AG09309 (cell line): ENCODE measurements at places on chromosomes 2 and 18.

DNA sequence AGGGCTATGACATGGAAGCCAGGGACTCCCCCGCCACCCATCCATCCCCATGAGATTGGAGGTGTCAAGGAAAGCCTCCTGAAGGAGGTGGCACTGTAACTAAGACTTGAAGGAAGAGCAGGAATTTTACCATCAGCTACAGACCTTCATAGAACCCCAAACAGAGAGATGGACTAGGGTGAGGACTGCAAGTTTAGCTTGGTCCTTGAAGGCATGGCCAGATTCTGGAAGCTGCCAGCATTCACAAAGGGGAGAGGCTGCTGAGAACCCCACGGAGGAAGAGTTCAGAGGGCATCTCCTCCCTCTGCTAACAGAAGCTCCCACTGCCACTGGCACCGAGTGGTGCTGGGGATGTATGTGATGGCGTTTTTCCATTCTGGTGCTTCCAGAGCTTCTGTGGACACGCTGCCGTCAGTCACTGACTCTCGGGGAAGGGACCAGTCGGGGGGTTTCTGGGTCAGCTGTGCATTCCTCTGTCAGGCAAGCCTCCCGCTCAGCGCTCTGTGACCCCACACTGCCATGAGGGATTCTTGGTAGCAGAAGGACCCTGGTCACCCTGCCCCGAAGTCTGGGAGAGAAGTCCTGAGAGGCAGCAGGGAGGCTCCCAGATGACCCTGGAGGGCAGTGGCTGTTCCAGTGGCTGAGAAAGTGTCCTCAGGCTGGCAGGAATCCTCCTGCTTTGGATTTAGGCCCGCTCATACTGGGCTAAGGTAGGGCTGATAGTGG lies 18.1 kb downstream of the TMEM185B start:
- no peak for DNase-seq

DNA sequence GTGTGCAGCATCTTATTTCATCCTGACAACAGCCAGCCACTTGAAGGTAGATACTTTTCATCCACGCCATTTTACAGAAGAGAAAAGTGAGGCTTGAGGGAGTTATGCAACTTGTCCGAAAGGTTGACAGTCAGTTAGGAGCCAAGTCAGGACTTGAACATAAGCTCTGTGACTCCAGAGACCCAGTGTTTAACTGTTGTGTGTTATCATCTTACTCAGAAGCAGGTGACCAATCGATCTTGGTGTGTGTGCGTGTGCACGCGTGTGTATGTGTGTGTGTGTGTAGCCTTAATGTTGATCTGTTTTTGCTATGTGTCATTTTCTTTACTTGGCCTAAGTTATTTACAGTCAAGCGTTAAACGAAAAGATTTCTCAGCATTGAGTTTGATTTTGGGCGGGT lies 22.0 kb downstream of the DRC1 start:
- DNase-seq = no peak

GRCh38 chr2:71563872-71564271 lies 110.5 kb downstream of the DYSF start:
- DNase-seq = no peak

- no peak for DNase-seq
Measured at GRCh38 chr2:3476321-3476984, 42.9 kb downstream of the ADI1 start.

- peak; percentile 80 for DNase-seq
Measured at GRCh38 chr2:101759162-101759561, 61.7 kb downstream of the MAP4K4 start.

GRCh38 chr2:121705390-121705789 lies 31.3 kb downstream of the NIFK start:
- no peak for DNase-seq

GRCh38 chr2:60873381-60873780 lies 8.0 kb upstream of the REL start:
- no peak for DNase-seq

GRCh38 chr2:158778243-158778642 lies 16.9 kb upstream of the DAPL1 start:
- DNase-seq = no peak

- no peak for DNase-seq
Measured at GRCh38 chr2:239182981-239183791, 217.6 kb downstream of the HDAC4 start.

- DNase-seq = no peak
Measured at GRCh38 chr2:235047171-235048160, 95.6 kb downstream of the SH3BP4 start.

- no peak for DNase-seq
Measured at GRCh38 chr2:239190361-239190760, 210.5 kb downstream of the HDAC4 start.

DNA sequence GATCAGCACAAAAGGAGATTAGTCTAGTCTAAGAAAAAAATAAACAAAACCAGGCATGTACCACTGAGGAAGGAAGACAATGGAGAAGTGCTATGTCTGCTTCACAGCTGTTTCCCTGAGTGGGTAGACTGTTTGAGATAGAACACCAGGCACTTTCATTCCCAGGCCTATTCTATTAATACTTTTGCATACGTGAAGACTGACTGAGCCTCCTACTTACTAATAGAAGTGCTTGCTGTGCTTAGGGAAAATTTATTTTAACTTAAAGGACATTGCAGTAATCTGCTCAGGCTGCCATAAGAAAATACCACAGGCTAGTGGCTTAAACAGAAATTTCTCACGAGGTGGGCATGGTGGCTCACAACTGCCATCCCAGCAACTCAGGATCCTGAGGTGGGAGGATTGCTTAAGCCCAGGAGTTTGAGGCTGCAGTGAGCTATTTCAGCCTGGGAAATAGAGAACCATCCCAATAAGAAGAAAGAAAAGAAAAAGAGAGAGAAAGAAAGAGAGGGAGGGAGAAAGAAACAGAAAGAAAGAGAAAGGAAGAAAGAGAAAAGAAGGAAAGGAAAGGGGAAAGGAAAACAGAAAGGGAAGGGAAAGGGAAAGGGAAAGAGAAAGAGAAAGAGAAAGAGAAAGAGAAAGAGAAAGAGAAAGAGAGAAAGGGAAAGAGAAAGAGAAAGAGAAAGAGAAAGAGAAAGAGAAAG lies 33.0 kb downstream of the CMPK2 start:
- no peak for DNase-seq

DNA sequence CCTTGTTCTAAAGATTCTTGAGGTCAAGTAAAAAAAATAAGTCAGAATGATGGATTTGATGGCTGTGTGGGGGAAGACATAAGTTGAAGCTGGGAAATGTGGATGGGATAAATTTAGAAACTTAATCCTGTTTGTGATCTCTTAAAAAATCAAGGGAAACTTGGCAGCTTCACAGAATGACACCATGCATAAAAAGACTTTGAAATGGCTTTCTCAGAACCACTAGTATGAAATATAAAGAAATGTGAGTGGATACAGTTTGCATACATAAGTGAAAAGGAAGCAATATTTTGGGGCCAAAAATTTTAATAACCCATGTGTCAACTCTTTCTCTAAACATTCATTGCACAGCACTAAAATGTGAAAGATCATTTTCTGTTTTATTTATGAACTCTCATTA lies 21.7 kb downstream of the CDH19 start:
- DNase-seq = no peak

DNA sequence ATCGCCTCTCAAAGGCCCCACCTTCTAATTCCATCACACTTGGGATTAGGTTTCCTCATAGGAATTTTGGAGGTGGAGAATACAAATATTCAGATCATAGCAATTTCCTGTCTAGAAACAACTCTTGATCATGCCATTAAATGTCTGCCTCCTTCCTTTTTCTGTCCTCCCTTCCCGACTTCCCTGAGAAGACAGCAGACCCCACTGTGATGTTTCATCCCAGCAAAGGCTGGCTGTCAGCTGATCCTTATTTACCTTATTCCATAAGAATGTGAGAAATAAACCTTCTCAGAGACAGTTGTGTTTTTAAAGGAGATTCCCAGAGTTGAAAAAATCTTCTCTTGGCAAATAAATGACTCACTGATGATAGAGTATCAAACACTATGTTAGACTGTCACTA lies 133.9 kb downstream of the TDRD15 start:
- no peak for DNase-seq

DNA sequence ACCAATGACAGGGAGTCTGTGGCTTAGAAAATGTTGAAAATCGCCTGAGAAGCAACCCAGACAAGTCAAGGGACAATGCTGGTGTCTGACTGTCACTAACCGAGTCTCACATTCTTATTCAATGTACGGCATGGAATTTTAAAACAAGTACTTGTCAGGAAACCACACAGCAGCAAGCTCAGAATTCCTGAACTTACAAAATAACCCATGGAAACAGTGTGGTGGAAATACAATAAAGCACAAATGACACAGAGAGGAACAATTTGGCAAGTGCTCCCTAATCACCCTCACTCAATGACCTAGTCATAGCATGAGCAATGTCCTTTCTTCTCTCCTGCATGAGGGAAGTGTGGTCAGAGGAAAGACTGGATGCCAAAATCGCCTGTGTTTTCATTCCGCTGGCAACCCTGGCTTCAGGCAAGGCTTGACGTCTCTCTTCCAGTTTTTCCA lies 154.0 kb downstream of the SATB2 start:
- peak; percentile 98 for DNase-seq

GRCh38 chr2:113894156-113894743 lies 4.4 kb downstream of the ACTR3 start:
- DNase-seq = peak; percentile 96

DNA sequence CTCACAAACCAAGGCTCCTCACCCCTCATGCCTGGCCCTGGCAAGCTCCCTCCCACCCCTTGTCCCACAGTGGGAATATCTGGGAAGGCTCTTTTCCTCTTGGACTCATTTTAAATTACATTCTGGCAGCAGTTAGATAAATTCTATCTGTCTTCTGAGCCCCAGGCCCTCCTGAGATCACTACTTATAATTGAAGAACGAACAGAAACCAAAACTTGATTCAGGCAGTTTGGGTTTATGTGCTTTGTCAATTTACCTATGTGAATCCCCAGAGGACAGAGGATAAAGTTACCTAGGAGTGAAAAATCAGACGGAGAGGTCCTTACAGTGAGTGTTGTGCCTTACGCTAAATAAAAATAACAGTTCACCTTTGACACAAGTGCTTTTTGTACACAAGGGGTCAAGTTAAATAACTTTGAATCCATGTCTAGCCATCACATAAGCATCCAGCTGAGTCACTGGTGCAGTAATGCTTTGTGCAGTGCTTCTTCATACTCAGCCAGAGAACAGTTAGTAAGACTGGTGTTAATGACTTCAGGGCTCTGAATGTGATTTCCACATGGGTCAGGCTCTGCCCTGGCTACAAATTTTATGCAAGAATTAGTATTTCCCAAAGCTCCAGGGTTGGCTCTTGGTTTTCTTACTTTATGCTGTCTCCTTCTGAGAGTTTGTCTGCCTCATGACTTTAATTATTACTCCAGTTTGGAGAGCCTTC lies 329.3 kb downstream of the INSIG2 start:
- DNase-seq = peak; percentile 44

DNA sequence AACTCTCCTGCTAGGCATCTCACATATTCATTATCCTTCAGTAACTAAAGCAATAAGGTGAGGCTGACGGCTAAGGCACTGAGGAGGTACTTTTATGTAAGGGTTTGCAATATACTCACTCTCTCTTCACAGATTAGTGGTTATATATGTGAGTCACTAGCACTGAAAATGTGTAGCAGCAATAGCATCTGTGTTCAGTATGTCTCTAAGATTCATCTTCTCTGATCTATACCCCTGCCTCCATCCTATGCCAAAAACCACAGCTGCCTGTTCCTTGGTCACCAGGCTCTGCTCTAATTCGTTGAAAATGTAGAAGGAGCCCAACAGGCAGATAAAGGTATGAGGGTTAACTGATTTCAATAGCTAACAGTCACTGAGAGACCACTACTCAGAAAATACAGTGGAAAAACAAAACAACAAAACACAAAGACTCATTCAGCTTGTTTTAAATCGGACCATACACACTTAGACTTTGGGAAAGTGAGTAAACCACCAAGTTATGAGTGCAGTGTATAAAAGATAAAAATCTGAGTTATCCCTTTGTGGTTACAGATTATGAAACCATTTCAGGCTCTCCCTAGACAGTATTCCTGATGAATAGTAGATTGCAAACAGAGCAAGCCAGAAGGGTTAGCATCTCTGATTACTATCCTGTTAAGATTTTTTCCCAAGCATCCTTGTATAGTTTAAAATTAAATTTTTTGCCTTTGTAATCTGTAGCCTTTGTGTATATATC lies 75.3 kb upstream of the CYP26B1 start:
- DNase-seq = peak; percentile 44

DNA sequence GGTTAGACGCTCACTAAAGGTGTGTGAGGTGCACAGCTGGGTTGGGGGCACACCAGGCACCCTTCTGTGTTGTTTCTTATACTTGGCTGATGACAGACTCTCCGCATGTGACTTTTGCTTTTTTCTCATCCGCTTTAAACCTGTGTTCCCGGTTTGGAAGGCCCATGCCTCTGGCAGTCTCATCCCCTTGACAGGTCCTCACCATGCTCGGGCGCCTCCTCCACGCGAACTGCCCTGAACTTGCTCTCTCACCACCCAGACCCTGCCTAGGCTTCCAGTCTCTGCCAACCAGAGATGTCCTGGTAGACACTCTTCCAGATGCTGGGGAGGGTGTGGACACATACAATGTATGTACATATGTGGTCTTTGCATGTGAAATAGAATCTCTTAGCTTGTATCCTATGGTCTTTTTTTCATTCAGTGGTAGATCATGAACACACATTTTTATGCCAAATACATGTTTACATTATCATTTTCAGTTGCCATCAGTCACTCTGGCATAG lies 79.8 kb downstream of the LIMS1 start:
- no peak for DNase-seq

GRCh38 chr2:163564236-163564635 lies 171.6 kb downstream of the FIGN start:
- no peak for DNase-seq

DNA sequence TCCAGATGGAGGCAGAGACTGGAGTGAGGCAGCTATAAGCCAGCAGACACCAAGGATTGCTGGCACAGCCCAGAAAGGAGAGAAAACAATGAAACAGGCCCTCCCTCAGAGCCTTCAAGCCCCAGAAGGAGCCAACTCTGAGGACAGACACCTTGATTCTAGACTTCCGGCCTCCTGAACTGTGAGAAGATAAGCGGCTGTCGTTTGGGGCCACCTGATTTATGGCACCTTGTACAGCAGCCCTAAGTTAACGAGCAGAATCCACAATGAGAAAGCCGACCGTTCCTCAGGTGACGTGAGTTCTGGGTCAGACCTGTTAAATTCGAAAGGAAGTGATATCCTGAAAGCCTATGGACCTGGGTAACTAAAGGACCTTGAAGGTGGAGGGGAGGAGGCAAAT lies 7.3 kb upstream of the CNDP2 start:
- no peak for DNase-seq
